ENCODE measurements at places on chromosomes 11 and 22.

DNA sequence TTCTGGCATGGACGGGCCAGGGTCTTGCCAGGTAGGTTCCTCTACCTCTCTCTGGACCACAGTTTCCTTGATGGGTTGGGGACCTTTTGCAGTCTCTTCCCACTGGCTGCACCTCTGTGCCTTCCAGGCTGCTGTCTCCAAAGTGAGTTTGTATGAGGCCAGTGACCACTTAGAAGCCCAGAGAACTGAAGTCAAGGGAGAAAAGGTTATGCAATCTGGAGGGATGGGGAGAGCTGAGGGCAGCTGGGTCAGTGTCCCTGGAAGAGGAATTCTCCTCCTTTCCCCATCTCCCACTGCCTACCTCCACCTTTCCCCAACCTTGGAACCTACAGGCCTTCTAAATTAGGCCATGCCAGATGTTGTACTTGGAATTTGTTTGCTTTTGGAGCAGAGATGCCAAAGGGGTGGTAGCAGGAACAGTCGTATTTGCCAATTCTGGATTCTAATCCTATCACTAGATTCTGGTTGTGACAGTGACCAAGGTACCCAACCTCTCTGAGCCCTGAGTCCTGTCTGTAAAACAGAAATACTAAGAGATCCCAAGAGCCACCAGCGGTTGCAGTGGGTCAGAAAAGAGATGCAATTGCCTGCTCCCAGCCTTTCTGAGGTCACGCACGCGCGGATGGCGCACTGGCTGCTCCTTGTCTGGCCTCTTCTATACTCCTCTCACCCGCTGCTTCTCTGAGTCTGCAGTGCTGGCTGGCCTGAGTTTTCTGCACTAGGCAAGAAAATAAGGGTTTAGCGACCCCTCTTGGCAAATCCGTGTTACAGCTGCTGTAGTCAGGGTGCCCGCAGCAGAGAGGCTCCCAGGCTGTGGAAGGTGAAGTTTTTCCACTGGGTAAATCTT lies 10.7 kb upstream of the ACCSL start:
- no peak for DNase-seq

DNA sequence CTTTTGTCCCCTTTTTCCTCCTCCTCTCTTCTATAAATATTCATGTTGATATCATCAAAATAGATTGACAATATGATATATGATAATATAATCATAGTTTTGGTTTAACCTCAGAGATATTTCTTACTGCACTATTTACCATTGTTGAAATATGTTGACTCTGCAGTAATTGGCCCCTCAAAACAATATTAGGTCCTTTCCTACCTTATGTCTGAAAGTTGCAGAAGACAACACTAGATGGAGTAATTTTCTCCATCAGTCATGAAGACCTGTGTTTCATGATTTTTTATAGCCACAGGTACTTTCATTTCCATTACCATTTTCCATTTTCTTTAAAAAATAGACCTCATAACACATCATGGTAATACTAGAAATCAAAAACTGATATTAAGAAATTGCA lies 284.4 kb downstream of the LUZP2 start:
- DNase-seq: no peak

- no peak for DNase-seq
Measured at GRCh38 chr11:120218695-120219033, 7.8 kb downstream of the OAF start.

DNA sequence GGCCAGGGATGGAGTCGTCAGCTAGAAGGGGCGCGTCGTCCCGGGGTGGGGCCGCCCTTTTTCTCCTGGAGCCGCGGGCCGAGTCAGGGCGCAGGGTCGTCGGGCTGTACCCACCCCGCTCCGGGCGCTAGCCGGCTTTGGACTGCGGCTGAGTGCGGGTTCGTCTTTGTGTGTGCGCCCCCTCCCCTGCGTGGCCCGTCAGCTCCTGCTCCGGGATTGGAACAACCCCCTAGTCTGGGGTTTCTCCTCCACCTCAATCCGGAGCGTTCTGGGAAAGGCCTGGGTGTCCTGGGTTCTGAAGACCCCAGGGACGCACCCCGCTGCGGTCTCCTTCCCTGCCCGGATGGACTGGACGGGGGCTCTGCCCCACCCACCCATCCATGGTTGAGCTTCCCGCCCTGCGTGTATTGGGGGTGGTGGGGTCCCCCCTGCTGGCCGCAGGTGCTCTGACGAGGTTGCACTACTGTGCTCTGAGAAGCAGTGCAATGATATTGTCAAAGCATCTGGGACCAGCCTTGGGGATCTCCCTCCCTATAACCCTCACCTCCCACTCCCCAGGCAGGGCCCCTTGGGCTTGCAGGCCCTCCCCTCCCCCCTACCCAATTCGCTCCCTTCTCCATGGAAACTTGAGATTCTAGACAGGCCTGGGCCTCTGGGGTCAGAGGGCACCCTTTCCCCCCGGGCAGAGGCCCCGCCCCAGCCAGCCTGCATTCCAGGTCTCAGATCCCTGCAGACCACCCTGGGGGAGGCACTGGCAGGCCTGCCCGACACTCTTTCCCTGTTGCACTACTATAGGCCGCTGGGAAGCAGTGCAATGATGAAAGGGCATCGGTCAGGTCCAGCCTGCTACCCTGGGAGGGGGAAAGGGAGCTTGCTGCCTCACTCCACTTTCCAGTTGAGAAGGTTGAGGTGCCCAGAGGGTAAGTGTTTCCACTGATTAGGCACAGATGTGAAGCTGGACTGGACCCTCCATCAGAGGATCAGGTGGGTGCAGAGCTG lies 10.7 kb downstream of the SDF2L1 start:
- no peak for DNase-seq

DNA sequence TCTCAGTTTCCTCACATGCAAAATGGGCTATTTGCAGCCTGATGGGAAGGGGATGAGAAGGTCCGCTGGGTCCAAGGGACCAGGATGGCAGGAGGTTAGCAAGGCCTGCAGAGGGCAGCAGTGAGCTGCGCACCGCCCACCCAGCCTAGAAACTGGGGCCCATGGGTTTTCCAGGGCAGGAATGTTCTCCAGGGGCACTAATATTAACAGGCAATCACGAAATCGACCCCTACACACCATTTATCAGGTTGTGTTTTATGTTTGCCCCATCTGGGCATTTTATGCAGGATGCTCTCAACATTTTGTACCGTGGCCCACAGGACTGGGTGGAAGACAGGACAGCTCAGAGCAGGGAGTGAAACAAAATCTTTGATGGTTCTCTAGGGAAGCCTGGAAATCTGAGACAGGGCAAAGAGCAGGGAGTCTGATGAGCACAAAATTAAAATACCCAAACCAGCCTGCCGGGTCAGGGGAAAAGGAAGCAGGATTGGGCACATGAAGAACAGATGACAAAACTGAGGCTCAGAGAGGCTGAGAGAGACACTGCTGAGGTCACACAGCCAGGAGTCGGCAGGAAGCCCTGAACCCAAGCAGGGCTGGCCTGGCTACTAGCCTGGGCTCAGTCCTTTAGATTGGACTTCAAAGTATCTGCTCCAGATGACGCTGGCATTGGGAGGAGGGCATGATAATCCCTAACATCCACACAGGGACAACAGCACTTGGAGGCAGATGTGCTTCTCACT lies 1.6 kb upstream of the BCR start:
- peak; percentile 45 for DNase-seq

DNA sequence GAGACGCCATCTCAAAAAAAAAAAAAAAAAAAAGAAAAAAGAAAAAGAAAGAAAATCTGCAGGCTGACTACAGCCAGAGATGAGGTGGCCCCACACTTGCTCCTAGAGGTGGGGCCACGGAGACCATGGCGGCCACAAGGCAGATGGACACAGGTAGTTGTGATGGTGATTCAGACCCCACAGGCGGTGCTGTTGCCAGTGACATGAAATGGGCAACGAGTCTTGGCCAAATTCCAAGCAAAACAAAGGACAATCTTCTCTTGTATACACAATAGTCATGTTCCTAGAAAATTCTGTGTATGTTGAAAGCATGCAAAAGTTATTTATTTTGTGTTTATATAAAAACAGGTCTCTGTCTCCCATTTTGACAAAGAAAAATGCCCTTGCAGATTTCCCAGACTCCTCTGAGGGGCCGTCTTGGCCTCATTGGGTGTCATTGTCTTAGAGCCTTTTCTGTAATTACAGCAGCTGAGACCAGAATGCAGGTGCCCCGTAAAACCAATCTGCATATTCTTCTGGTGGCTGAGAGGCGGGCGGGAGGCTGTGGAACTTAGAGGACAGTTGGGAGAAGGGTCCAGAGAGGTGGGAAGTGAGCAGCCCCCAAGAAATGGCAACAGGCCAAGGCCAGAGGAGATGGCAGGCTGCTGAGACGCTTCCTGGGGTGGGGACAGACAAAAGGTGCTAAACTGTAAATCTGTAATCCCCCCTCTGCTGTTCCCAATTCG lies 22.5 kb upstream of the DAGLA start:
- DNase-seq: no peak

- no peak for DNase-seq
Measured at GRCh38 chr11:1831338-1832210, 3.2 kb upstream of the SYT8 start.

GRCh38 chr22:38860283-38861169 lies 11.5 kb downstream of the CBX6 start:
- DNase-seq: no peak

- no peak for DNase-seq
Measured at GRCh38 chr11:45155058-45155551, 8.7 kb downstream of the PRDM11 start.

- DNase-seq: no peak
Measured at GRCh38 chr11:112705148-112705547, 256.1 kb upstream of the NCAM1 start.

DNA sequence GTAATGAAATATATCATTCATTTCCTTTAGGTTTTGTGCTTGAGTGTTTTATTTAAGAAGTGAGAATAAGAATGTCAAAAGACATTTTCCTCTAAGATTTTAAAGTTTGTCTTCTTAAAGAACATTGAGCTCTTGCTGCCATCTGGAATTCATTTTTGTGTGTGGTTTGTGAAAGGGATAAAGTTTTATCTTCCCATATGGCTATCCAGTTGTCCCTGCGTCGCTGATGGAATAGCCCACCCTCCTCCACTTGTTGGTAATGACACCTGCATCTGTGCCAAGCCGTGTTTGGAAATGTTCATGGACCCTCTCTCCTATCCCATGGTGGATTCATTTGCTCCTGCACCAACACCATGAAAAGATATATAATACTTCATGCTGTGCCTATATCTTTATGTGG lies 901.5 kb downstream of the BRD1 start:
- DNase-seq: no peak

DNA sequence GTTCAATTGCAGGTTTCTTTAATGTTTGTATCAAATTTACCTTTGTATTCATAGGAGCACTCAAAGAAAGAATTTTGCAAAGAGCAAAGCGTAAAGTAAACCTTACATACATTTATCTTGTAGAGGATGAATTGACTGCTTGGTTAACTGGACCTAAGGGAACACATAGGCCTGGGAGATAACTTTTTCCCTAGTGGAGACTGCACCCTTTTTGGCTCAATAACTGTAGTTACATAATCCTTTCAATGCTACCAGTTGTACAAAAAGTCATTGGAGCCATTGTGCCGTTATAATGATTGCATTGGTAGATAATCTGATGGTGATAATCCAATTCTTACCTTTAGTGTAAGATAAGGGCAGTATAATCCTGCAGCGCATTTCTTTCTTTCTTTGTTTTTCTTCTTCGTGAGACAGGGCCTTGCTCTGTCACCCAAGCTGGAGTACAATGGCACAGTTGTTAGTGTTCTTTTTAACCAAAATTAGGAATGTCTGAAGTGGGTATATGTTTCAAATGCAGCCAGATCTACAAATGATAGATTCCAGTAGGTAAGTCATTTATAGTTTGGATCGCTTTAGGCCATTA lies 18.3 kb downstream of the ATG13 start:
- no peak for DNase-seq

- DNase-seq: no peak
Measured at GRCh38 chr11:45881708-45882368, 3.6 kb upstream of the MAPK8IP1 start.

DNA sequence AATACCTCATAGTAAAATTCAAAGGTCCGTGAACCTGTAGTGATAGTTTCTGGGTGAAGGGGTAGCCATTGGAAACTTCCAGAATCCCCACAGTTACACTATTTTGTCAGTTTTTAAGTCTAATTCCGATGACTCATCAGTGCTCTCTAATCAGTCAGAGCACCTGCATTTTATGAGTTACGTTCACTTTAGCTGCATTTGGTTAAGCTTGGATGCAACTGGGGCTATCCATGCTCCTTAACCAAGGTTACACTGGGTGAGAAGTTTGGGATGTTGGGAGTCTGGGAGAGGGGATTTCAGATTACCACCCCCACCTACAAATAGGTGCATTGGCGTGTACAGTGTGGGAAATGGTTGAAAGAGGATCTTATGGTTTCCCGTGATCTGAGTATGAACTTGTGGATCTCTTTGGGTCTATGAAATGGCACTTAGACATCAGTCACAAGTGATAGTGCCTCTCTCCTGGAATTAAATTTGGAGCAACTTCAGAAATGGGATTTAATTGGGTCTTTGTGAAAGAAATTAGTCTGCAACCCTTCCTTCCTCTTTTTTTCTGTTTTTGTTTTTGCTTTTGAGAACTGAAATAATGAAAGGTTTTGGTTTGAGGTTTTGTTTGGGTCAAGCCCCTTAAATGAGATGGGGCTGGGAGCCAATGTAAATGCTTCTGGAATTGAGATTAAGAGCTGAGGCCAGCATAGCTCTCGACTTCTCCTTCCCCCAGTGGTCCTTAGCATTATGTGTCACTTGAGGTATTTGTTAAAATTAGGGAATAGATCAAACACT lies 31.5 kb downstream of the EHF start:
- DNase-seq: no peak

GRCh38 chr11:112805658-112806057 lies 155.6 kb upstream of the NCAM1 start:
- DNase-seq: no peak

- DNase-seq: no peak
Measured at GRCh38 chr11:34366522-34366921, 8.7 kb upstream of the ABTB2 start.

GRCh38 chr11:55658608-55659007 lies 3.4 kb upstream of the OR4C6 start:
- no peak for DNase-seq

GRCh38 chr11:111814106-111814505 lies 47.9 kb upstream of the PPP2R1B start:
- DNase-seq: no peak

- DNase-seq: peak; percentile 5
Measured at GRCh38 chr11:67053896-67054329, 2.7 kb upstream of the RHOD start.

DNA sequence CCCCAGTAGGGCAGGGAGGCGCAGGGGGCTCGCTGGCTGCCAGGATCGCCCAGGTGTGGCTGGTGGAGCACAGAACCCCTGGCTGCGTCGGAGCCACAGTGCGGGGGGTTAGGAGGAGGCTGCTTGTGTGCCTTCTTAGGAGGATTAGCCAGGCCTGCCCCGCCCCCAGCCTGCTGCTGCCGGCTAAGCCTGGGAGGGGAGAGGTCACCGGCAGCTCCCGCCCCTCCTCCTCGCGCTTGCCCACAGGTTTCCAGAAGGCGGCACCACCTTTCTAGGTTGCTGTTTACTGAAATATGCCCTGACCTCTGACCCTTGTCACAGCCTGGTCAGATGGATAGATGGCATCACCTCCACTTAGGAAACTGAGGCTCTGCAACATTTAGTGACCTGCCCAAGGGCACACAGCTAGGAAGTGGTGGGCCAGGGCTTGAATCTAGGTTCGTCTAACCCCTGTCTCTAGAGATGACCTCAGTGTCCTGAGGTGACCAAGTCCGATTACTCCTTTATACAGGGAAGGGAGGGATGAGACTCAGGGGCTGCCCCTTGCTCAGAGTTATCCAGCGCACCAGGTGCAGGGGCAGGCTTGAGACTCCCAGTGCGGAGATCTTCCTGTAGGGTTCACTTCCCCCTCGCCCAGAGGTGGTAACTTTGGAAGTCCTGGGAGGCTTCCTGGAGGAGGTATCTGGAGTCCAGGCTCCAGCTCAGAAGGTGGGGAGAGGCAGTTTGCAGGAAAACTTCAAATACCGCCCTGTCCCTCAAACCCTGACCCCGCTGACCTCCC lies 44.0 kb downstream of the MYO7A start:
- DNase-seq: no peak

All from effector CD8-positive, alpha-beta T cell (primary cell).